ENCODE measurements at places on chromosomes 7 and 10.
A peak's percentile ranks its signal among the peaks of the same experiment; 100 is the strongest.

DNA sequence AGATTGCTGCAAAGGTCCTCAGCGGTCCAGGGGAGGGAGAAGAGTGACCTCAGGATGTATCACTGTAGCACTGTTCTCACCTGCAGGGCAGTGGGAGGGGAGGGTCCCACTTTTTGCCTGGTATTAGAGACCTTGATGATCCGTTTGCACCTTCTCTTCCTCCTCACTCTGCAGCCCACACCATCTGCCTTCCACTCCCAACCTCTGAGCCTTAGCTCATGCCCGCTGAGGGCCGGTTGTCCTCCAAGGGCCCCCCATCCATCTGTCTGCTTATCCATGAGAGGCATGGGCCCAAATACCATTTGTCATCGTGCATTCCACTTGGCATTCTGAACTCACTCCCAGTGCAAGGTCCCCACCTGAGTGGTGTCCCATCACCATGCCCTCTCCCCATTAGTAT lies 64.6 kb upstream of the PCBD1 start:
- no peak for DNase-seq

- DNase-seq, result no peak
Measured at GRCh38 chr7:18555968-18556367, 60.4 kb downstream of the HDAC9 start.

DNA sequence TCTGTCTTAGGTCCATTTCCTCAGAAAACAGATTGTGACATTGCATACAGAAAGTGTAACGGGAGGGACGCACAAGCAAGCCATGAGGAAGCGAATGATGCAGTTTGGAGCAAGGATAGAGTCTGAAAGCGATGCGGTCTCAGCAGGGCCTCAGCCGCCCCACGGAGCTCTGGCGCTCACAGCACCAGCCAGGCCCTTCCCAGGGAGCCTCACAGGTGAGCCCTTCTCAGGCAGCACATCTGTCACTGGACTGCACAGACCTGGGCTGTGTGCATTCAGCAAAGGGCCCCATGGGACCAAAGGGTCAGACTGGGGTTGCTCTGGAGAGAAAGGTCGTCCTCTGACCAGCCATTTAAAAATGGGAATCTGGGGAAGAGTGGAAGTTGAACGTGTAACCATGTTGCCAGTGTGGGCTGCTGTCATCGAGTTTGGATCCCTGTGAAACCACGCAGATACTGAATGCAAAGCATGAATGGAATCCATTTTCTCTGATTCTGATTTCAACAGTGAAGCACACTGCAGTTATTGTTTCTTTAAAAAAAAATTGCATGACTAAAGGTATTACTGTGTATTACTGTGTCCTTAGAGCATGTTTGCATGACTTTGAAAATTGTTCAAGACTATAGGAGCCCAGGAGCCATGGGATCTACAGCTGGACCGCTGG lies 350.0 kb upstream of the AKR1E2 start:
- no peak for DNase-seq

GRCh38 chr10:87504307-87504639 lies 420 bp upstream of the MINPP1 start:
- no peak for DNase-seq

DNA sequence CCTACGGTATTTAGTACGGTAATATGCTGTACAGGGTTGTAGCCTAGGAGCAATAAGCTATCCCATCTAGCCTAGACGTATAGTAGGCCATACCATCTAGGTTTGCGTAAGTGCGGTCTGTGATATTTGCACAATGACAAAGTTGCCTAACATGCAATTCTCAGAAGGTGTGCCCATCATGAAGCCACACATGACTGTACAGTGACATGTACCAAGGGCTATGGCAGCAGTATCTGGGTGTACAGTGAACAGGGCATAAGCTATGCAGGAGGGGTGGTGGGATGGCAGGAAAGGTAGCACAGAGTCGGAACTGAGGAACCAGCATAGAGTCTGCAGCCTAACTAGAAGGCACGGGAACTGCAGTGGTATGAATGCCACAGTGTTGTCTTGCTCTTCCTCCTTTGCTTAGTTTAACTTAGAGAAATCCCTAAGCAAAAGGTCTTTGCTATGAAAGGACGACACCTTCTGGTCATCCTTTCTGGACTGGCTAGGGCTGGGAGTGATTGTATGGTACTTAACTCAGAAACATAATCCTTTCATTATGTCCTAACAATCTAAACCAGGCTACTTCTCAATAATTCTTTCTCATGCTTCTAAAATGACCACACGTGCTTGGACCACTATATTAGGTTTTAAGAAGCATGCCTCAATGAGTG lies 93.5 kb downstream of the DYNC1I1 start:
- peak; percentile 3 for DNase-seq

GRCh38 chr7:99786726-99787335 lies 2.8 kb upstream of the CYP3A4 start:
- DNase-seq, result no peak

DNA sequence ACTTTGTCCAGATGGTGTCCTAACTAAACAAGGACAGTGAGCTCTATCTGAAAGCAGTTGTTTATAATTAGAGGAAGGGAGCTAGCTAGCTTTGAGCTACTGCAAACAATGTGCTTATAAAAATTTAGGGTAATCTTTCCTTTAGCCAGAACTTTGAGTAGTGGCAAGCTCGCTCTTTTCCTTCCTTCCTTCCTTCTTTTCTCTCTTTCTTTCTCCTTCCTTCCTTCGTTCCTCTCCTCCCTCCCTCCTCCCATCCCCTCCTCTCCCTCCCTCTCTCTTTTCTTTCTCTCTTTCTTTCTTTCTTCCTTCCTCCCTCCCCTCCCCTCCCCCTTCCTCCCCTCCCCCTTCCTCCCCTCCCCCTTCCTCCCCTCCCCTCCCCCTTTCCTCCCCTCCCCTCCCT lies 520.1 kb downstream of the INHBA start:
- no peak for DNase-seq

- DNase-seq, result peak; percentile 45
Measured at GRCh38 chr10:73647211-73647874, 6.1 kb upstream of the MYOZ1 start.

- DNase-seq, result no peak
Measured at GRCh38 chr7:5417106-5418071, 6.2 kb downstream of the TNRC18 start.

GRCh38 chr10:120513307-120513796 lies 56.3 kb downstream of the PLPP4 start:
- no peak for DNase-seq

DNA sequence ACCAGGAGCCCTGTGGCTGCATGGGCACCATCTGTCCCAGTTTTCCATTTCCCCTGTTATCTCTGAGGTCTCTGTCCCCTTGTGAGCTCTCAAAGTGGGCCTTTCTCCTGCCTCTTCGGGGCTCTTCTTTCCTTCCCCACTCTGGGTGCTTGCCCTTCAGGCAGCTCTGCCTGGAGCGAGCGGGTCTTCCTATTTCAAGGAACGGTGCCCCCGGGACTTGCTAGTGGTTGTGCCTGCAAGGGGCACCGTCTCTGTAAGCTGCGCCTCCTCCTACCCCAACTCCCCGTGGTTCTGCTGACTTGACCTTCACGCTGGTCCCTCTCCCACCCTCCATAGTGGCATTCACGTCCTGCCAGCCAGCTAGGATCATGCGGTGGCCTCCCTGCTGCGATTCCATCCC lies 110.1 kb downstream of the DOCK1 start:
- DNase-seq, result no peak

GRCh38 chr7:124310934-124311390 lies 278.1 kb upstream of the TMEM229A start:
- DNase-seq, result no peak

- no peak for DNase-seq
Measured at GRCh38 chr7:155830961-155831806, 18.9 kb upstream of the SHH start.

DNA sequence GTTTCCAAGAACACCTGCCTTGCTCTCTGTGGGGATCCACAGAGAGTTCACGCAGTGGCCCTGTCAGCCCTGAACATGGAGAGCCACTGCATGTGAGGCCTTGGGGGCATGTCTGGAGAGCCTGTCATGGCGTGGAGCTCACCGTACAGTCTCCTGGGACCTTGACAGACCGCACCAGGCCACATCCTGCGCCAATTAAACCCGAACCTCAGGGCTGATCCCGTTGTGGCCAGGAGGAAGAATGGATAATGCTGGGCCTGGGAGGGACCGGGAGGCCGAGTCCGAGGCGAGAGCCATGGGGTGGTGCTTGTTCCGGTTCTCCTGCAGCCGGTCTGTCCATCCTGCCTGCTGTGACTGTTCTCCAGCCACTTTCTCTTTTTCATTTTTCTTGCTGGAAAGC lies 68.7 kb downstream of the DNAJB6 start:
- DNase-seq, result no peak

- DNase-seq, result peak; percentile 35
Measured at GRCh38 chr10:113454341-113455061, 98.4 kb upstream of the HABP2 start.

- DNase-seq, result no peak
Measured at GRCh38 chr7:50768485-50769474, 13.9 kb downstream of the GRB10 start.

GRCh38 chr7:147611431-147611830 lies 979.1 kb upstream of the C7orf33 start:
- peak; percentile 4 for DNase-seq

GRCh38 chr10:4733150-4733842 lies 92.7 kb upstream of the AKR1E2 start:
- no peak for DNase-seq

DNA sequence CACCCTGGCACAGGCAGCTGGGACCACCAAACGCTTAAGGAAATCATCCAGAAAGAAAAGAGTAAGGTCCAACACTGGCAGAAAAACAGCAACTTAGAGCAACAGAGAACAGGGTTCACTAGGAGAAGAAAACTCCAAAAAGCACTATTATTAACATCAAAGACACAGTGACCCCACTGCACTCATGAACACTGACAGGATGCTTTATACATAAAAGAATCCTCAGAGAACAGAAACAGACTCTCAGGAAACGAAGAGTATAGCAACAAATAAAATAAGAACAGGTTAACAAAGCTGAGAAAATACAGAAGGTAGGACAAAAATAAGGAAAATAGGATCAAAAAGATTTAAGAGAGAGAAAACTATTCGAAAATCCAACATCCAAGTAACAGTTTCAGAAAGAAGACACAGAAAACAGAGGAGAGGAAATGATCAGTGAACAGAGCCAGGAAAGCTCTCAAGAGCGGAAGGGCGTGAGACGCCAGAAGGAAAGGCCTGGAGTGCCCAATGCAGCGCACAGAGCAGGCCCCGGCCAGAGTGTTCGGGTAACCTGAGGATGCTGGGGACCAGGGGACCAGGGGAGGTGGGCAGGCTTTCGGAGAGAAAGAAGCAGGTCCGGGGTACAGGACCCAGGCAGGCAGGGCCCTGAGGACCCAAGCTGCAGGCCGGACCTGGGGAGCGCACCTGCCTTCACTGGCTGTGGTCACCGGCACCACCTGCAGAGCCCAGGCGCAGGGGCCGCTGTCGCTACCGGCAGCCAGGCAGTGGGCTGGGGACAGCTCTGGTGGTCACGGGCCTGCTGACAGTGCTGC lies 258.2 kb downstream of the MAD1L1 start:
- DNase-seq, result no peak

DNA sequence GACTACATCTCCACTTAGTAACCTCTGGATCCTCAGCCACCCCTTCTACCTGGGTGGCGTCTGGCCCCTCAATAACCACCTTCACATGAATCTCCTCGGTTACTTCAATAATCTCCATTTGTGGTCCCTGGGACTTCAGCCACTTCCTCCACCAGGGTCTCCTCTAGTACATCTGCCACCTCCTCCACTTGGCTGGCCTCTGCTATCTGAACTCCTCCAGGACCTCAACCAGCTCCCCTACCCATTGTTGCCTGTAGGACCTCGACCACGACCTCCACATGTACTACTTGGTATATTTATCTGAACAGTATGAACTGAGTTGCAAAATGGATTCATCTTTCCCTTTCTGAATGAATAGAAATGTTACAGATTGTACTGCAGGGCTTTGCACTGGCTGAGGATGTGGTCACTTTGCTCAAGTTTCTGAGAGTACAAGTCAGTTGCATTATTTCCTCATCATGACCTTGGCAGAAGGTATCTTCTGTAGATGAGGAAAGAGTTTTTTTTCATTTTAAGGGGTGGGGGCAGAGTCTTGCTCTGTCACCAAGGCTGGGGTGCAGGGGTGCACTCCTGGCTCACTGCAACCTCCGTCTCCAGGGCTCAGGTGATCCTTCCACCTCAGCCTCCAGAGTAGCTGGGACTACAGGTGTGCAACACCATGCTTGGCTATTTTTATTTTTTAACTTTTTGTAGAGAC lies 36.0 kb downstream of the MAT1A start:
- DNase-seq, result no peak

DNA sequence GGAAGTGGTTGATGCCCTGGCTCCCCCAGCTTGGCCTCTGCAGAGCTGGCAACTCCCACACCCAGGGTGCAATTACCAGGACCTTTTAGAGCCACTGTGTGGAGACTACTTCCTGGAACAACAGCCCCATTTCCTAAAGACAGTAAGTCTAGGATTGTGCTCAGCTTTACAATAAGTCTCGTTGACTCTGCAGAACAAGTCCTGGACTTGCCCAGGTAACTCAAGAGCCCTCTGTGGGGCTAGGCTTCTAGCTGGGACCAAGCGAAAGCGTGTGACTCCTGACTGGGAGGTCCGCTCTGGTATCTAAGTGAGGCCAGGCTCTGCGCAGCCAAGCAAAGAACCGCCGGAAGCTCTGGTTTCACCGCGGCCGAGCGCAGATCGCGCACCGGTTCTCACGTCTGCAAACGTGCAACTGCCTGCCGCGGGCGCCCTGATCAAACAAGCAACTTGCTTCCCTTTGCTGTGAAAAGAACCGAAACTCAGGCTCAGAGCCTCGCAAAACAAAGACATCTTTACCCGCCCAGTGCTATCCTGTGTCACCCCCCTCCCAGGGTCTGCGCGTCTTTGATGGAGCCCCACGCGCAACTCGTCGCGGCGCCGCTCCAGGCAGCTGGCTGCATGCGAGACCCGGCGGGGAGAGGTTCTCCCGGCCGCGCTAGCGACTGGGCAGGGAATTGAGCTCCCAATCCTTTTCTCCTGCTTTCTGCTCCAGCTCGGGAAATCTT lies 4.4 kb upstream of the PDLIM1 start:
- DNase-seq, result no peak

DNA sequence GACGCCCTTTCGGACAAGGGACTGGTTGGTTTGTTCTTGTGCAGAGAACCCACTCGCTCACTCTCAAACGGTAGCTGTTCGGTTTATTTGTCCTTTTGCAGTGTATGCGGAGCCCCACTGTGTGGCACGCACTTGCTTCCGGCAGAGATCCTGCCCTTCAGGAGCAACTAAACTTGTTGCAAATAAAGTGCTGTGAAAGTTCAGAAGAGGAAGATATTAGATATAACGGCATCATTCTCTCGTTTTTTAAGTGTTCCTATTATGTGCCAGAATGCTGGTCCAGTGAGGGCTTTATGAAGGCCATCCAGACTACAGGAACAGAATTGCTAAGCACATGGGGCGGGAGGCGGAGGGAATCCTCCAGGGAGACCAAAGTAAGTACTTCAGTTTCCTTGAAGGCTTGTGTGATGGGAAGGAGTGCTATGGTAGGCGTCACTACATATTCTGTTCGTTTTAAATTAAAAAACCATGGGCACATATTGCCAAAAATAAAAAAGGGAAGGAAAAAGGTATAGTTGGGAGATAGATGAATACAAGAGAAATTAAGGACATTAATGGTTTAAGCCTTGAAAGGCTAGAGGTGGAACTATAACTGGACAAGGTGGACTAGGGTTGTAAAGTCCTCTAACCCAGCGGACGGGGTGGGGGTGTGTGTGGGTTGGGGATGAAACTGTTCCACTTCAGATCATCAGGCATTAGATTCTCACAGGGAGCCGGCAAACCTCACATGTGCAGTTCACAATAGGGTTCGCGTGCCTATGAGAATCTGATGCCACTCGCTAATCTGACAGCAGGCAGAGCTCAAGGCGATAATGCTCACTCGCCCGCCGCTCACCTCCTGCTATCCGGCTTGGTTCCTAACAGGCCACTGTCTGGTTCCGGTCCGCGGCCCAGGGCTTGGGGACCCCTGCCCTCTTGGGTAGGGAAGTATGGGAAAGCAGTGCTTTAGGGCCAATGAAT lies 704 bp upstream of the ERLIN1 start:
- DNase-seq, result peak; percentile 53
